ENCODE measurements at places on chromosomes 11 and 22. TPM values are rescaled to one million over a fixed set of nuclear protein-coding genes. Genes with fewer than 3 reads are reported as not detected.

Gene TRPM5
- 4.9 TPM for total RNA-seq

Gene CWC15
- total RNA-seq, result 37.4 TPM

- no peaks in the 10 kb centered on the region for H3K4me1 ChIP-seq
- H3K27me3 ChIP-seq, result no peaks in the 10 kb centered on the region
- H3K36me3 ChIP-seq, result no peaks in the 10 kb centered on the region
- no peak for DNase-seq
- H3K4me3 ChIP-seq, result no peak overlapping the region
Measured at GRCh38 chr11:33753304-33753967, 17.2 kb upstream of the CD59 start.

Gene MS4A2
- 2.2 TPM for total RNA-seq

GRCh38 chr22:45883811-45884170, 93.2 kb downstream of the WNT7B start:
- H3K4me1 ChIP-seq, result no peaks in the 10 kb centered on the region
- H3K4me3 ChIP-seq, result no peak overlapping the region
- DNase-seq, result no peak
- H3K27ac ChIP-seq, result no peak overlapping the region
- H3K36me3 ChIP-seq, result no peaks in the 10 kb centered on the region
- H3K27me3 ChIP-seq, result peaks cover 53% of the 10 kb centered on the region

DNA sequence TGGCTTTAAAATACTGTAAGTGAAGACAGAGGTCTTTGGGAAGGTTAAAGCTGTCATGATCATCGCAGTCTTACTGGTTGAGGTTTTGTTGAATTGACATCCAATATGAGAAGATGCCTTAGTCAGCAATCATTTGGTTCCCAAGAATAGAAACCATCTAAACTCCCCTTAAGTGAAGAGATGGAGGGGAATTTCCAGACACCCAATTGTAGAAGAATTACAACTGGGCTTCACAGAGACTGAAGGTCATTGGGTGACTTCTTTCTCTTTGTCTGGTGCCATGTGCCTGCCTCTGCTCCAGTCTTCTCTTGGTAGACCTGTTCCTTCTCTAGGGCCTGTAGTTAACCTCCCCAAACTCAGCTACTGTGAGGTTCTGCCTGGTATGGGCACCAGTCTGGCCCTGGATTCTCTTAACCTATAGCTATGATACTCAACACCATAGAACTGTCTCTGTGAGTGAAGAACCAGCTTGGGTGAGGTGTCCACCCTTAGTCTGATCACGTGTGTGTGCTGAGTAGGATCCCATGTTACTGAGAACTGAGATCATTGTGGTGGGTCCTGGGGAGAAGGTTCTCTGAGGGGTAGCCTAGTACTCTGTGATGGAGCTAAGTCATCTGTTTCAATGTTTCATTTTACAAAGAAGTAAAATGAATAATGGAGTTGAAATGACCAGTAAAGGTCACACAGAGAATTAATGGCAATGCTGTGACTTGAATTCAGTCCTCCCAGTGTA, 182.5 kb downstream of the CSNK2A3 start:
- H3K27me3 ChIP-seq, result no peaks in the 10 kb centered on the region
- peak overlapping the region; percentile 61 for H3K27ac ChIP-seq
- H3K4me1 ChIP-seq, result no peaks in the 10 kb centered on the region
- no peaks in the 10 kb centered on the region for H3K36me3 ChIP-seq
- DNase-seq, result no peak
- H3K4me3 ChIP-seq, result no peak overlapping the region

- no peak overlapping the region for H3K4me3 ChIP-seq
- H3K36me3 ChIP-seq, result no peaks in the 10 kb centered on the region
- no peak overlapping the region for H3K27ac ChIP-seq
- H3K4me1 ChIP-seq, result no peaks in the 10 kb centered on the region
- DNase-seq, result no peak
- H3K27me3 ChIP-seq, result no peaks in the 10 kb centered on the region
Measured at GRCh38 chr22:37318364-37319109, 36.2 kb downstream of the CYTH4 start.
